ENCODE measurements at places on chromosomes 1 and 21.
A peak's percentile ranks its signal among the peaks of the same experiment; 100 is the strongest.

GRCh38 chr1:52186449-52186848 lies 44.6 kb downstream of the ZFYVE9 start:
- no peak for DNase-seq

GRCh38 chr1:54460861-54461387 lies 54.7 kb upstream of the SSBP3 start:
- DNase-seq, result no peak

GRCh38 chr1:180096584-180097325 lies 57.9 kb upstream of the QSOX1 start:
- no peak for DNase-seq

DNA sequence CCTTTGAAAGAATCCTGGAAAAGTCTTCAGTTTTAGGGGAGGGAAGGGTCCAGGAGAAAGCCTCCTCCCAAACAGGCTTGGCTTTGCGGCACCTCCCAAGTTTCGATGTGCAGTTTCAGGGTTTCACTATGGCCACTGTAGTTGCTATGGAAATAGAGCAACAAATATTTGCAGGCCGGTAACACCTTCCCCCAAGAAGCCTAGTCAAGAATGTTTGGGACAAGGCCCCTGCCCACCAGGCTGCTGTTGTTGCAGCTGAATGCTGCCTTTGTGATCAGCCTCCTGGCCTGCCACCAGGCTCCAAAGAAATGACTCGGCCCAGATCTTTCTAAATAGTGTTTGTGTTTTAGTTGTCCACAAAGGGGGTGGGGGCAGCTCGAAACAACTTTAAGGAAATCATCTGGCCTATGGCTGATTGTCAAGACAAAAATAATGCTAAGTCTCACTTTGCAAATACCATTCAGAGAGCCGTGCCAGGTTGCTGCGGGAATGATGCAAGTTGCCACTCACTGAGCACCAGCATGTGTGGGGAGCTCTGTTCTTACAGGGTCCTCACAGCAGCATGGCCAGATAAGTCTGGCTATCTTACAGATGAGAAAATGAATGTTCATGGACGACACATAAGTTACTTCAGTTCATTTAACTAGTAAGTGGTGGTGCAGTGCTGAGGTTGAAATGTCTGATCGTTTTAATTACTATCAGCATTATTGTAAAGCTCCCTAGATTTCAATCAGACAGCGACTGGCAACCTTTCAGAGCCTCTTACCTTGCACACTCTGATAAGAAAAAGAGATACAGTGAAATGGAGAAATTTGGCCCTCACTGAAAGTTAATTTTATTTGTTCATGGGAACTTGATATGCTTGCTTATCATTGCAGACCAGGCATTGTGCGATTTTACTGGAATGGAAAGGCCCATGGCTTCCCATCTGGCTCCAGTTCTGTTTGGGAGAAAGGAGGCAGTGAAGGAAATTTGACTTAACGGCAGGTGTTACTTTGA lies 91.2 kb upstream of the JUN start:
- no peak for DNase-seq

DNA sequence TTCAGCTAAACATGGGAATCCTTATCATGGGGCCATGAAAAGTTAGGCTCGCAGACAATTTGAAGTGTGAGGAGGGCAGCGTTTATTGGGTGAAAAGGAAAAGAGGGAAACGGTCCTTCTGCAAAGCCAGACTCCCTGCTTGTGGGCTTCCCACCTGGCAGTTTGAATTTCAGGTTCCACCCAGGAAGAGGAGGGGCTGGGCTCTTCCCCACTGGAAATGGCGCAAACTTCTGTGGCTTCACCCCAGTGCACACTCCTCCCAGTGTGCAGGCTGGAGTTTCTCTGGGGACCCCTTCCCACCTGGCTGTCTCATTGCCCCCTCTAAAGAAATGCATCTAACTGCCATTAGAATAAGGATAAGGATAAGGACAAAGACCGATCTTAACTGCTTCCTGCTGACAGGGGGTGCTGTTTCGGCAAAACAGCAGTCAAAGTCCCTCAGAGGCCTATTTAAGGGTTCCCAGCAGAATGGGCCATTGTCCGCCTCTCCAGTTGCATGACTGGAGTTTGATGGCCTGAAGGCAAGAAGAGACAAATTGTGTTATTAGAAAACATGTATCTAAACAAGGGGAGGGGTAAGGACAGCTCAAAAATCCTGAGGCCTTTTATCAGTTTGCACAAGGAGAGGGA lies 20.4 kb downstream of the AIM2 start:
- peak; percentile 13 for DNase-seq

DNA sequence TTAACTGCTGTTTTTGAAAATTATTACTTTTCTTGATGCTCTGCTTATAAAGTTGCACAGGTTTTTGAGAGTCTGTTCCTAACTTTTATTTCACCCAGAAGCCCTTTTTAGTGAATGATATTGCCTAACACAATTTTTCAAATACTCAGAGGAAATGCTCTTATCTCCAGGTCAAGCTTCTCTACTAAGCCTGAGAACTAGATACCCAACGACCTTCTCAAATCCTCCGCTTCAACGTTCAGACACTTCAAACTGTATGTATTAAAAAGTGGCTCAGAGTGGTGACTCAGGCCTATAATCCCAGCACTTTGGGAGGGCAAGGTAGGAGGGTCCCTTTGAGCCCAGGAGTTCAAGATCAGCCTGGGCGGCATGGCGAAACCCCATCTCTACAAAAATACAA lies 88.5 kb downstream of the ASH1L start:
- no peak for DNase-seq

GRCh38 chr1:112711041-112711440 lies 4.1 kb downstream of the PPM1J start:
- no peak for DNase-seq

GRCh38 chr1:161706482-161707347 lies at the start of gene FCRLA:
Gene FCRLA, plus strand, starts transcription at chr1:161707229. Its CDS starts 36 bp downstream, at chr1:161707265.
- DNase-seq, result no peak

- DNase-seq, result no peak
Observed at GRCh38 chr1:111441573-111442192, 7.4 kb downstream of the WDR77 start.

DNA sequence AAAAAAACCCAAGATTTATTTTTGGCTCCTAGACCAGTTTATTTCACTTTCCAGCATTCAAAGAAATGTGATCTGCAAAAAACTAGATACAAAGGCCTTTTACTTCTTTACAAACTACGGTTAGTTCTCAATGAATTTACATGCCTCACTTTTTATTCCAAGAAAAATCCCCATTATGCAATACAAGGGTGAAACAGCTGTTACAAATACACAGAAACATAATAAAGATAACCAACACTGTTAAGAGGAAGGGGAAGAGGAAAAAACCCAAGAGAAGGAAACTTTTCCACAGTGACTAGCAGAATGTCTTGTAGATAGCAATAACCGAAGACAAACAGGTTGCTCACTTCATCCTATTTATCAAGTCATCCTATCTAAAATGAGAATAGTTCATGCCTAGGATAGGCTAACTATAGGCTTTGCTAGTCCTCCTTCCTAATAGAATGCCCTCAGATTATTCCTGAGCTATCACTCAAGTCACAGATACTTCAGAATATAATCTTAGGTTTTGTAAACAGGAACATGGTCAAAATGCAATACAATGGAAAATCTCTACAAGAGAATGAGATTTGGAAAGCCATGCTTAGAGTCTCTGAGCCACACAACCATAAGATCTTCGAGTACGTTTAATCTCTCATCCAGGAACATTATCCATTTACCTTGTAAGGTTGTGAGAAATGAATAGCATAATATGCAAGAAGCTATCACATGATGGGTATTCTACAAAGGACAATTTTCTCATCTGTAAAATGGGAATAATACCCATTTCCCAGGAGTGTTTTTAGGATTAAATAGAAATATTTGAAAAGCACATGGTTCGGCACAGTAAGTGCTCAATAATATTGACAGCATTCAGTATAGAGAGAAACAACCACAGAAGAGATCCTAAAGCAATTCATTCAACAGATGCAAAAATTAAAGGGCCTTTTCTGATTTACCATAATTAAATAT lies 5.4 kb downstream of the PNRC2 start:
- no peak for DNase-seq

DNA sequence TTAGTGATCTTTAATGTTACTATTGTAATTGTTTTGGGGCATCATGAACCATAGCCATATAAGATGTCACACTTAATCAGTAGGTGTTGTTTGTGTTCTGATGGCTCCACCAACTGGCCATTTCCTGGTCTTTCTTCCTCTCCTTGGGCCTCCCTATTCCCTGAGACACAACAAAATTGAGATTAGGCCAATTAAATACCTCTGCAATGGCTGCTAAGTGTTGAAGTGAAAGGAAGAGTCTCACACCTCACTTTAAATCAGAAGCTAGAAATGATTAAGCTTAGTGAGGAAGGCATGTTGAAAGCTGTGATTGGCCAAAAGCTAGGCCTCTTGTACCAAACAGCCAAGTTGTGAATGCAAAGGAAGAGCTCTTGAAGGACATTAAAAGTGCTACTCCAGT lies 30.7 kb downstream of the PPP2R5A start:
- peak; percentile 45 for DNase-seq

DNA sequence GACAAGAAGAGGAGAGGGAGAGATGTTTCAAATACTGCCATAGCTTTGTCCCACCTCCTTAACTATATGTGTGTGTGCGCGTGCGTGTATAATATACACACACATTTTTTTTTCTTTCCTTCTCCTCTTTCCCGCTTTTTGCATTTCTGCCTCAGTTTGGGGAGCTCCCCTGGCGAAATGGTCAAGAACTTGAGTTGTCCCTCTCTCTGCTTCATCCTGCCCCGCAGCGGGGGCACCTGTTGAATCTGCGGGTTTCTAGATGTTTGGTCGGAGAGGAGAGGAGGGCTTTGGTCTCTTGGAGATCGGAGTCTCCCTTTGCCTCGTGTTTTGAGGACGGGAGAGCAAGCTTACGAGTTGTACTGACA lies 504 bp downstream of the SCCPDH start:
- peak; percentile 7 for DNase-seq

DNA sequence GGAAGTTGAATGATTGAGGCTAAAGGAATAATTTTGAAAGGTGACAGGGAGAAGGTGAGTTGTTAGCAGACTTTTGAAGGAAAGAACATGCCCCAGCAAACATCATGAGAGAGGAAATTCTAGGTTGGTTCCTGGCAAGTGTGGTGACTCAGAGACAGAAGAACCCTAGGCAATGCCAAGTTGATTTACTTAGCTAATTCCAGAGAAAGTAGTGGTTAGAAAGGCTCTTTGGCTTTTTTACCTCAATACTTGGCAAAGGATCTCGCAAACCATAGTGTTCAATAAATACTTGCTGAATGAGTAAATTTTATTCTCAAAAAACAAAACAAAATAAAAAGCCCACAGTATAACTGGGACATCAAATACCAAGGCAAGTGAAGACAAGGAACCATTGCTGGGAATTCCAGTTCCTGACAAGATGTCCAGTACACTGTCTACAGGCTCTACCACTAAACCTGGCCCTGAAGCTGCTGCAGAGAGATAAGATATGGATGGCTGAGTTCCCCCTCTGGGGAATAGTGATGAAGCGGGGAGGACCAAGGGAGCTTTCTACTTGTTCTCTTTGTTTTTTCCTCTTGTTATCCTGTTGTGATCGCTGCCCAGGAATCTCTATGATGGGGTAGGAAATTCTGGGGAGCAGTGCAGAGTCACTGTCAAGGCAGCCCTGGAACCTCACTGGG lies 48.2 kb downstream of the IL12RB2 start:
- no peak for DNase-seq

GRCh38 chr1:201459775-201460174 lies 9.2 kb downstream of the PHLDA3 start:
- DNase-seq, result no peak

All from iPS DF 6.9 (cell line).